Immature natural killer cell (primary cell): ENCODE measurements at places on chromosomes 7 and 10. TPM values are rescaled to one million over a fixed set of nuclear protein-coding genes. Genes with fewer than 3 reads are reported as not detected.

GRCh38 chr7:918441-919113 is 35.9 kb downstream of the ADAP1 start:
- DNase-seq: no peak

The CUX1 gene
- polyA plus RNA-seq: 25.9 TPM

- no peak for DNase-seq
Observed at GRCh38 chr7:7897949-7898515, 70.6 kb upstream of the GLCCI1 start.

DNA sequence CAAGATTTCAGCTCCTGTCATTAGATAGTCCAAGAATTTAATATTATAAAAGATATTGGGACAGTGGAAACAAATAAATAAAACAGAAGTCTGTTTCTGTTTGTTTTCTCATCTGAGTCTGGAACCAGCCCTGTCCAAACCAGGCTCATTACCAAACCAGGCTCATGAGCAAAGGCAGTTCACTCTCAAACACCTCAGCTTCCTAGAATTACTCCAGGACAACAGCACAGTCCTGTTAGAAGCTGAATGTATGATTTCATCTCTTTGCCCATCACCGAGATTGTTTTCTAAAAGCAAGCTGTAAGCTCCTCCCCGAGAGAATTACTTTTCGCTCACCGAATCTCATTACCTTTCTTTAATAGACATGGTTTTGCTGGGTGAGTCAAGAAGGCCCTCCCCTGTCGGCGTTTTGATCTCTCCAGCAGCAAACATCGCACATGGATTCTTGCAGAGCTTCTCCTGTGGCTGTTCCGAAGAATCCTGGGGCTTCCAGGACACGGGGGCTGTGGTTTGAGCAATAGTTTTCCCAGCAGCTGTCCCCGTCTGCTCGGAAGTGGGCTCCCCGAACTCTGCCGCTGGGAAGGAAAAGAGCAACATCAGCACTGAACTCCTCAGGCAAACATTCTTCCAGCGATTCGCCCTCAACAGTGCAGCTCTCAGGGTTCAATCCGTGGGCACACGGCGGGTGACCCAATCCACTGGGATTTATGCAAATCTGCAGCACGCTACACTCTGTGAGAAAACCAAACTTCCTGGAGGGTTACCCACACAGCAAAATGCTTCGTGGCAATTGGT is 112.5 kb downstream of the SVIL start:
- no peak for DNase-seq

The AGR2 gene
- not detected for polyA plus RNA-seq

GRCh38 chr7:117873310-117874190 is at the start of gene CTTNBP2:
CTTNBP2 (minus strand) TSS chr7:117873441; CDS start chr7:117873415, 26 bp downstream.
- no peak for DNase-seq

DNA sequence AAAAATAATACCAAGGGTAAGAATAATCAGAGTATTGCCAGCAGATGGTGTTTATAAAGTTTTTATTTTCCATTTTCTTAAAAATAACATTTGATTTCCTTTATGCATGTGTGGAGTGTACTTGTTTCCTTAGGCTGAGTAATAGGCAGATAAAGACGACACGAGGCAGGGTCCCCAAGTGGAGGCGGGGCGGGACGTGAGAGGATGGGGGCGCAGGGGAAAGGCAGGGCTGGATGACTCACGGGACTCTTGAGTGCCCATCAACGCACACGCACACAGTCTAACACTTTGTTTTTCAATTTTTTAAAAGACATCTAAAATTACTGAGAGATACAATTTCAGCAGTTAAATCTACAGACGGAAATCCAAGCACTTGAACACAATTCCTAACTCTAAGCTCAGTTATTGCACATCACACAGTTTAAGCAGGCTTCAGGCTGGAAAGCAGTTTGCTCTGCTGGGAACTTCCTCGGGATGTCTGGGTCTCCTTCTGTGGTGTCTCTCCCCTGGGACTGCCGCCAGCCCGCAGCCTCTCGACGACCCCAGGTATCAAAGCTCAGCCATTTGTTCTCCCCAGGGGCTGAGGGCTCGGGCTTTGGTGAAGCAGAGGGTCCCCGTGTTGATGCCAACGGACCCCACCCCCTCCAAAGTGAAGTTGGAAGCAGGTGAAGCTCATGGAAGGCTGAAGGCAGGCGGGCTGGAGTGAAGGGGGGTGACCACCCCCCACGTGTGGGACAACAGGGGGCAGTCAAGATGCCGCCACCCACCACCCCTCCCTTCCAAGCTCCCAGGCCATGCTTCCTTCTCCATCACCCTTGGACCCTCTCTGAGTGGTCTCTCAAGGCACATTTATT is 29.1 kb downstream of the SPOCK2 start:
- no peak for DNase-seq

DNA sequence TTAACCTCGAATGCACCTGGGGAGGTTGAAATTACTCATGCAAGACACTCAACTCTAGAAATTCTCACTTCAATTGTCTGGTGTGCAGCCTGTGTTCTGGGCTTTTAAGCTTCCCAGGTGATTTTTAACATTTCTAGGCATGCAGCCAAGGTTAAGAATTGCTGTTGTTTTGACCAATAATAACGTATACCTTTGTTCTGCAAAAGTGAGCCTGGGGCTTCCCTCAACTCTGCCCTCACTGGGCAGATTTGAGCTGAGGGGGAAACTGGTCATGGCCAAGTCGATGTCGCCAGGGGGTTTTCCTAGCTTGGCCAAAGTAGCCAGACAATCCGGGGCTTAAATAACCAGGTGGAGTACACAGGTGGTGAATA is 568 bp downstream of the PRSS2 start:
- no peak for DNase-seq

The SORCS3 gene
- polyA plus RNA-seq: not detected

GRCh38 chr10:79184145-79184625 is 115.4 kb downstream of the ZMIZ1 start:
- no peak for DNase-seq

The CYP3A7 gene
- polyA plus RNA-seq: not detected

The CCDC146 gene
- 2.7 TPM for polyA plus RNA-seq
